Posterior vena cava (tissue), 2 donors: ENCODE measurements at places on chromosomes 2 and 18.
A peak's percentile ranks its signal among the peaks of the same experiment; 100 is the strongest.

DNA sequence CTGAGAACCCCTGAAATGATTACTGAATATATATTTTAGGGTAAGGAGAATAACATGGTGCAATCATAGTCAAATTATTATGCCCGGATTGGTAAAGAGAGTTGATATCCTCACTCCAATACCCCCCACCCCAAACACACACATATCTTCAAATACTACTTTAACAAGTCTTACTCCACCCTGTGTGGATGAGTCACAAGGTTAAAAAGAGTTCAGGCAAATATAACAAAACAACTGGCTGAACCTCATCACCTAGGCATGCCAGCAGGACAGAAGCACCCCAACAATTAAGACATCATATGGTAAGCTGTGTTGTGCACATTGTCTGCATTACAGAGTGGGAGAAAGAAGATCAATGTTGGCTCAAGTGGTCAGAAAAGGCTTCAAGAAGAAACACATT, 857.4 kb downstream of the TDRD15 start:
- no peak for DNase-seq

GRCh38 chr2:151217343-151217742, 44.3 kb downstream of the RBM43 start:
- no peak for DNase-seq

- DNase-seq, result no peak
Measured at GRCh38 chr2:59029058-59029457, 787.9 kb upstream of the FANCL start.

GRCh38 chr2:235106874-235107639, 155.2 kb downstream of the SH3BP4 start:
- DNase-seq, result no peak

GRCh38 chr2:88856409-88857135, 165.1 kb downstream of the RPIA start:
- DNase-seq, result no peak

GRCh38 chr2:47218899-47219525, 63.9 kb upstream of the STPG4 start:
- no peak for DNase-seq

GRCh38 chr18:48940854-48941611, 9.7 kb downstream of the SMAD7 start:
- no peak for DNase-seq

- no peak for DNase-seq
Measured at GRCh38 chr2:240777456-240778212, 42.4 kb downstream of the KIF1A start.

DNA sequence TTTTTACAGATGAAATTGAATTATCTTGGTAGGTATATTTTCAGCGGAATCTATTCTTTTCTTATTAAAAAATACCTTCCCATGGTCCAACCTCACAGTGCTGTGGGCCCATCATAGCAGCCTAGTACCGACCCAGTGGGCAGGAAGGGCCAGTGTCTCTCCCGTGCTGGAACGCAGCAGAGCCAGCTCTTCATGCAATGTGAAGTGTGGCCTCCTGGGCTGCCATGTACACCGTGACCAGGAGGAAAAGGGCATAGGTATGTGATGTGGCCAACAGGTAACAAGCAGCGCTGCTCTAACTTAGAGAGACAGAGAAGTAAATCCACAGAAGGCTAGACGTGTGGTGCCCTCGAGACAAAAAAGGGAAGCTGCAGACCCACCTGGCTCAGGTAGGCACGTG, 221.1 kb upstream of the SALL3 start:
- peak; percentile 49 for DNase-seq

GRCh38 chr18:72391951-72392350, 152.2 kb downstream of the CBLN2 start:
- no peak for DNase-seq

GRCh38 chr2:24046599-24046929, 627 bp downstream of the WDCP start:
- no peak for DNase-seq

- no peak for DNase-seq
Measured at GRCh38 chr2:236712961-236713673, 143.5 kb downstream of the ACKR3 start.

DNA sequence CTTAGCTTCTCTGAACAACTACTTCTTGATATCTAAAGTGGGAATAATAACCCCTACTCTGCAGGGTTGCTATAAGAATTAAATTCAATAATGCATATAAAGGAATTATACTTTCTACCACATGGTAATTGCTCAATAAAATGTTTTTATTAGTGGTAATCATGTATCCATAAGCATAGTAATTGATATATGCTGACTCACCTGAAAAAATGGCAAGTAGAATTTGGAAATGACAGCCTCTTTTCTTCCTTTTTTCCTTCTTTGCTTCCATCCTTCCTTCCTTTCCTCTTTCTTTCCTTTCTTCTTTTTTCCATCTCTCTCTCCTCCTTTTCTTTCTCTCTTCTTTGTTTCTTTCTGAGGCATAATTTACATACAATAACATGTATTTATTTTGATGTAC, 65.3 kb downstream of the DPP10 start:
- no peak for DNase-seq

GRCh38 chr2:86042256-86043168, 63.2 kb downstream of the POLR1A start:
- peak; percentile 34 for DNase-seq

- no peak for DNase-seq
Measured at GRCh38 chr2:112817082-112817689, 19.4 kb downstream of the IL1B start.

- DNase-seq, result peak; percentile 91
Measured at GRCh38 chr2:120552800-120553481, 182.7 kb upstream of the GLI2 start.

GRCh38 chr2:185471441-185471840, 267.2 kb upstream of the FSIP2 start:
- DNase-seq, result no peak

GRCh38 chr2:49917654-49918053, 763.3 kb upstream of the FSHR start:
- no peak for DNase-seq

GRCh38 chr2:238938003-238938400, 90.1 kb downstream of the TWIST2 start:
- DNase-seq, result peak; percentile 80

- DNase-seq, result no peak
Measured at GRCh38 chr2:17634997-17635396, 94.5 kb downstream of the VSNL1 start.

GRCh38 chr2:127080938-127081755, 25.8 kb downstream of the BIN1 start:
- no peak for DNase-seq

GRCh38 chr2:42566837-42567321, 1.6 kb upstream of the MTA3 start:
- DNase-seq, result no peak

DNA sequence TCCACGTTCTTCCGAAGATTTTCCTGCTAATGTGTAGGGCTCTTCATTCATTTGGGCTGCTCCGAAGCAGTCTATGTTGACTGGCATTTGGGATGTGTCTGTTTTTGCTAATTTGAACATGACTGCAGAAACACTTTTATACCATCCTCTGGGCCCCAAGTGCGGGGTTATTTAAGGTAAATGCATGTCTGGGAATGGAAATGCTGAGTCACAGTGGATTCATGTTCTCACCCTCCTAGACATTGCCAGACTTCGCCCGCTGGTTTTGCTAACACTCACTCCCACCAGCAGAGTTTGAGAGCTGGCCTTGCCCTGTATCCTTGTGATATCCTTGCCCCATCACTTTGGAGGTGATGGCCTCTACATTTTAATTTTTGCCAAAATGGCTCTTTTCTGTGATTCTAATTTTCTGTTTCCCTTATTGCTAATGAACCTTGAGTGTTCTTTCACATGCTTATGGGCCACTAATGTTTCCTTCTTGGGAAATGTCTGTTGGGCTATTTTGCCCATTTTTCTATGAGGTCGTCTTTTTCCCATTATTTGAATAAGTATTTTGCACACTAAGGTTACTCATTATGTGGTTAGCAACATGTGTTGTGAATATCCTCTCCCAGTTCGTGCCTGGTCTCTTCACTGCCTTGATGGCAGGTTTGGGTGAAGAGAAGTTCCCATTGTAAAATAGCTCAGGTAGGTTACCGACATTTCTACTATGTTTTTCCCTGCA, 204.1 kb downstream of the GLI2 start:
- no peak for DNase-seq

DNA sequence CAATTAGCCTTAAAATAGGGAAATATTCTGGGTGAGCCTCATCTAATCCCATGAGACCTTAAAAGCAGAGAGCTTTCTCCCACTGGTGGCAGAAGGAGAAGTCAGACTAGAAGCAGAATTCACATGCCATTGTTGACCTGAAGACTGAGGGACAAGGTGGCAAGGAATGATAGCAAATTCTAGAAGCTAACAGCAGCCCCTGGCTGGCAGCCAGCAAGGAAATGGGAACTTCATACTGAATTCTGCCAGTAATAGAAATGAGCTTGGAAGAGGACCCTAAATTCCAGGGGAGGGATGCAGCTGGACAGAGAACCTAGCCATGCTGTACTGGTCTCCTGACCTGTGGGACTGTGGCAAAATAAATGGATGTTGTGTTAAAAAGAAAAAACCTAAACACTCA, 19.5 kb downstream of the B3GNT7 start:
- DNase-seq, result peak; percentile 45

DNA sequence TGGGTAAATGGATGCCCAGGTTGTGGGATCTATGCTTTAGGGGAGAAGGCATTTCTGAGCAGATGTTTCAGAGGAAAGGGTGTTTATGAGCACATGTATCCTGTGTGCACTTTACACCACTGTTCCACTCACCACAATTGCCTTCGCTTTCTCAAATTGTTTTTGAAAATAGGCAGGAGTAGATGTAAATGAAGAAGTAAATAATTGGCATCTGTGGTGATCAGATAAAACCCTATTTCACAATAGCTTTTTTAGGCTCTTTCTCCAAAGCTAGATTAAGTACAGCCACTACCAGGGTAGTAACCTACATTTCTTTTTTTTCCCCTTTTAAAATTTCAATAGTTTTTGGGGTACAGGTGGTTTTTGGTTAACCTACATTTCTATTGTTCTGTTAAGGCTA, 40.6 kb downstream of the TMEM178A start:
- DNase-seq, result no peak

DNA sequence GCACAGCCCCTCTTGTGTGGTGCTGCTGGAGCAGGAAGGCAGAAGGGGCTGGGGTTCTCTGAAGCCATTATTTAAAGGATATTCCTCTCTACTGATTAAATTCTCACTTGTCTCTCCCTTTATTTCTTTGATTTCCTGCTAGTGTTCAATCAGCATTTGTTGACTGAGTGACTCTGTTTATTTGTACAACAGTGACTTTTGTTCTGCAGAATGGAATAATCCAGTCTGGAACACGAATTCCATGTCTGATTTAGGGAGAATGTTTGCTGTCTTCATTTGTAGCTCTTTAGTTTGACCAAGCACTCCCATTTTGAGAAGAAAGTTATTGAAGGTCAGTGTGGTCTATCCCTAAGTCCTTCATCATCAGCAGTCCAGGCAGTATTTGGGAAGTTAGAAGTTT, 141.2 kb downstream of the SETBP1 start:
- DNase-seq, result no peak

- DNase-seq, result no peak
Measured at GRCh38 chr2:3396920-3397559, 17.5 kb downstream of the TRAPPC12 start.

DNA sequence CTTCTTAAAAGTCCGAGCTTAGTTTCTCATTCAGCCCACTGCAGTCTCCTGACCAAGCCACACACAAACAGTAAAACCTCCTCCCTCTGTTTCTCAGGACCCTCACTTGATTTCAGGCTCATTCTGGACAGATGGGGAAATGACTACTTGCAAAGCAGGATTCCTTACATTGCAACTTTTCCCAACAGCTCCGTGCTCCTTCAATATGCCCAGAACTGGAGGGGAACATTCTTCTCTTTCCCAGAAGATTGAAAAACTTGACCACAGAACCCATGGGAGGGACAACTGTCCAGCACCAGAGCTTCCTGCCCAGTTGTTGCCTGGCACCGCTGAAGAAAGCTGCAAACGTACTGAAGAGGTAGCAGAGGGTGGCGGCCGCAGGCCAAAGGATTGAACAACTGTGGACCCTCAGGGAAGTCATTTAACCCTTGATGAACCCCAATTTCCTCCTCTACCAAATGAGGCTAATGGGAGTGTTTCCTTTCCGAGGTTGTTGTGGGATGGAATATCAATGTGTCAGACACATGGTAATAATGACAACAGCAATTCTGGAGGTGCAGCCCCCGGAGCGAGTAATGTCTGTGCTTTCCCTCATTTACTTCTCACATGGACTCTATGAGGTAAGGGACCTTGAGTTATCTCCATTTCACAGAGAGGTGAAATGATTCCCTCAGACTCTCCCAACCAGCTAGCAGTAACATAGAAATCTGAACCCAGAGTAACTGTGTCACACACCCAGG, 25.0 kb downstream of the BCL11A start:
- DNase-seq, result no peak

- DNase-seq, result no peak
Measured at GRCh38 chr2:228731517-228731916, 539.6 kb downstream of the PID1 start.

DNA sequence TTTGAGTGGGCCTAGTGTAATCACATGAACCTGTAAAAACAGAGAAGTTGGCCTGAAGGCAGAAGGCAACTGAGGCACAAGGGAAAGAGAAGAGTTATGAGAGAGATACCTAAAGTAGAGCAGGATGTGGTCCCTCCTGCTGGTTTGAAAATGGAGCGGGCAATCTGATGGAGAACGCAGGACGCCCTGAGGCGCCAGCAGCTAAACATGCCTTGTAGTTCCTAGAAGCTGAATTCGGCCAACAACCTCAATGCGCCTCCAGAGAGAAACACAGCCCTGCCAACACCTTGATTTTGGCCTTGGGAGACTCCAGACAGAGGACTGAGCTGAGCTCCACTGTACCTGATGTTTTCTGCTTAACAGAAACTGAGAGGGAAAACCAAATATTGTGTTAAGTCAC, 469.9 kb downstream of the SOCS6 start:
- no peak for DNase-seq

DNA sequence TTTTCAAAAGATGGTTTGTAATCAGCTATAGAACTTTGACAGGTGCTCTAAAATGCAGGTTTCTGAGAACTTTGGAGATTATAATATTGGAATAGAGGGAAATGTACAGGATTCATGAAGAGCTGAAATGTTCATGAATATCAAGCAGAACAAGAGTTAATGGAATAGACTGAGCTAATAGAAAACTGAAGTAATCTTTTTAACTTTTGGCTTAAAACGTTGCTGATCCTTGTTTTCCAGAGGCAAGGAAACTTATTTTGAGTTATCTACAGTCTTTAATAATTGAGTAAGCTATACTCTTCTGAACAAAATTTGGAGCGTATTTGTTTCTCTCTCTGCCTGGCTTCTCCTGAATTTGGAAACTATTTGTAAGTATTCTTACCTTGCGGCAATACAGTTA, 10.8 kb upstream of the IL18RAP start:
- no peak for DNase-seq

DNA sequence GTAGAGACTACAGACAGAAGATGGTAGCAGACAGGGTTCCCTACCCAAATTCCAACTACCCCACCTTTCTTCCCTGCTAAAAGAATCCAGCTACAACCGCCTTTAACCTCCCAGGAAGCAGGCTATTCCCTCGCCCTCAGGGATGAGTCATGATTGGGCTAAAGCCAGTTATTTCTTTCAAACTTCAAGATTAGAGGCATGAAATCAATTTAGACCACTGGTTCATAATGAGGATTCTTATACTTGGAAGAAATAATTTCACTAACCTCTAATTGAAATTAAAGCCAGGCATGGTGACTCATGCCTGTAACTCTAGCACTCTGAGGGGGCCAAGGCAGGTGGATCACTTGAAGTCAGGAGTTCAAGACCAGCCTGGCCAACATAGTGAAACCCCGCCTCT, 20.0 kb downstream of the TRIP12 start:
- DNase-seq, result no peak
